Globus pallidus (tissue), 1 donor: ENCODE measurements at places on chromosomes 3 and 15.
A peak's percentile ranks its signal among the peaks of the same experiment; 100 is the strongest.

DNA sequence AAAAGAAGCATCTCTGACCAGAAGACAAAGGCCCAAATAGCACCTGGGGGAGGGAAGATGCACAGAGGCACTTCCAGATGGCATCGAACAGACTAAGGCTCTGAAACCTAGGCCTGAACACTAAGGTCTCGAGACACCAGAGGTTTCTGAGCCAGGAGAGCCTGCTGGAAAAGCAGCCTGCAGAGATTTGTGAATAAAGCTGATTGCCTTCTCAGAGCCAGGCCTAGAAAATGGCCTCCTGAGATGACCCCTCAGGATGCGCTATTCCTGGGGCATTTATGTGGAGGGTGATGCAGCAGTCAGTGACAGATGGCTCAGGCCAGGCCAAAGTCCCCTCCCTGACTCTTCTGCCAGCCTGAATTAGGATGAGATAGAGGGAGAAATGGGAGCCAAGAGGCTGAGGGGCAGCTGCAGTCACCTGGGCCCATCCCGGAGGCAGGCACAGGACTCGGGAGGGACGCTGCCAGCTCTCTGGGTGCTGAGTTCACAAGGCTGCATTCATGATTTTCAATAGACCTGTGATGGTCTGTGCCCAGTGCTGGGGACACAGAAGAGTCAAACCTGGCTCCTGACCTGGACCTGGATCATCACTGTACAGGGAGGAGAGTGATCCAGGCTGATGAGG lies 6.9 kb downstream of the PRSS50 start:
- no peak for DNase-seq

DNA sequence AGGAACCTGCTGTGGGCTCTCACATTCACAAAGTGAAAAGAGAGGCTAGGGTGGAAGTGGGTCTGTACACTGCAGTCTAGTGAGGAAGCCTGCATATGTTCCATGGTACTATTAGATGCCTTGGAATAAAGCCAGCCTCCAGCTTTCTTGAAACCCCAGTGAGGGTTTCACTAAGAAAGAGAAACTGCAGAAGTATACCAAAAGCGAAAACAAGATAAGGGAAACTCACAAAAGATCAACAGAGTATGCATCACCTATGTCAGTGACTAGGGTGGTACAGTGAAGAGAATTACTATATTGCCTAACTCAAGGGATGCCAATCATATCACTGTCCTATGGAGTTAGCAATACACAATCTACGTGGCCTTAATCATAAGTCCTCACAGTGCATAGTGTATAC lies 212.5 kb upstream of the GADL1 start:
- DNase-seq, result no peak

- no peak for DNase-seq
Observed at GRCh38 chr15:38401701-38402100, 52.2 kb upstream of the FAM98B start.

DNA sequence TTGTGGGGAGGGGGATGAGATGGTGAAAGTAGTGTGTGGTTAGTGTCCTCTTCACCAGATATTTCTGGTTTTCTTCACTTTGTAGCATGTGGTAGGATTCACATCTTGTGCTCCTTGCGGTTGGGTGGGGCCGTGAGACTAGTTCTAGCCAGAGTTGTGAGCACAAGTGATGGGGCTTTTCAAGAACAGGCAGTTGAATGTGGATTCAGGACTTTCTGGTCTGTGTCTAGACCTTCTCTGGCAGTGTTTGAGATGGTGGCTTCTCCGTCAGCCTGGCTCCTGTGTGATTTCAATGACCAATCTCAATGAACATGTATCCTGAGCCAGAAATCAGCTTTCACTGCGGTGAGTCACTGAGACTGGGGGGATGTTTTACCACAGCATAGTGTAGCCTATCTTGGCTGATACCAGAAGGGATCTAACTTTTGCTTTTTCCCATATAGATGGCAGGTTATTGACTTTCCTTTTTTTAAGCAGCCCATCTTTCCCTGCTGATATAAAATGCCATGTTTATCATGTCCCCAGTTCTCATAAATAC lies 82.6 kb downstream of the RPLP1 start:
- no peak for DNase-seq

GRCh38 chr3:139586420-139587017 lies 47.0 kb upstream of the RBP1 start:
- DNase-seq, result no peak

DNA sequence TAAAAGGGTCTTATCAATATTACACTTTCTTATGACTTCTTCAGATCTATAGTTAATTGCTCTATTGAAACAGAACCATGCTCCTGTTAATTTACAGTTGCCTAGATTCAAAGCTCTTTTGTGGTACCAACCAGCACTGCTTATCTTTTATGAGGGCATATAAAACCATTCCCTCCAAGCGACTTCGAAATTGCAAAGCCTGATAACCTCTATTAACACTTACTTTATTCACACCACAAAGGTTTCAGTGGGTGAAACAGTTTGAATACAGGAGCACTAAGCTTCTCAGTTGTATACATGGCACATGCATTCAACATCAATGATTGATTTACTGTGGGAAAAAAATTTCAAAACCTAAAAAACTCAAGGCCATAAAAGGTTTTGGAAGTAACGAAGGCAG lies 74.9 kb upstream of the PPIB start:
- DNase-seq, result no peak

DNA sequence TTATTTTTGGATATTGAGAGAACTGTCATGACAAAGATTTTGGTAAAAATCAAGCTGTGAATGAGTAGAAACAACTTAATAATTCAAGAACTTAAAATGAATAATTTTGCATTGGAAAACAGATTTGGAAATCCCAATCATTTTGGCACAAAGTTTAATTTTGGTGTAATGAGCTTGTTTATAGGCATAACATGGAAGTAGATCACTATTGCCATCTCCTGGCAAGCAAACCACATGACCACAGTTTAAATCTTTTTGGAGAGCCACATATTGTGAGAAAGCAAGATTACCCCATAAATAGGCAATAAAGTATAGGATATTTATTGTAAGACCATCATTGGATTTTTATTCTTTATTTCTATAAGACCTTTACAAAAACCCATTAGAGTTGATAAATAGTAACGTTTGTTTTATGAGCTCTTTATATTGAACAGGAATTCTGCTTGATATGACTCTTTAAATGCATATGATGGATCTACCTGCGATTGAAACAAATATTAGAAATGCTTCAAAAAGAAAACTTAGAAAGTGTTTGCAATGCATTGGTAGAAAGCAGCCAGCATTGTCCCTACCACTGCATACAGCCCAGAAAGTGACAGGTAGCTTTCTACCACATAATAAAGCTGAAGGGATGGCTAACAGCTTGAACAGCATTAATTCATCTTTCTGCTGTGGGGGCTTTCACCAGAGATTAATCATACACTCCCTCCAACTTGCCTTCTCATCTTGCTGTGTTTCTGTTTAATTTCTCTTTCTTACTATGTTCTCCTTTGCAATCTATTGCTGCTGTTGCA lies 766.8 kb downstream of the TBL1XR1 start:
- peak; percentile 57 for DNase-seq

- DNase-seq, result no peak
Observed at GRCh38 chr3:71917545-71917944, 132.6 kb upstream of the PROK2 start.

GRCh38 chr3:43370293-43370980 lies 84.1 kb downstream of the SNRK start:
- no peak for DNase-seq

DNA sequence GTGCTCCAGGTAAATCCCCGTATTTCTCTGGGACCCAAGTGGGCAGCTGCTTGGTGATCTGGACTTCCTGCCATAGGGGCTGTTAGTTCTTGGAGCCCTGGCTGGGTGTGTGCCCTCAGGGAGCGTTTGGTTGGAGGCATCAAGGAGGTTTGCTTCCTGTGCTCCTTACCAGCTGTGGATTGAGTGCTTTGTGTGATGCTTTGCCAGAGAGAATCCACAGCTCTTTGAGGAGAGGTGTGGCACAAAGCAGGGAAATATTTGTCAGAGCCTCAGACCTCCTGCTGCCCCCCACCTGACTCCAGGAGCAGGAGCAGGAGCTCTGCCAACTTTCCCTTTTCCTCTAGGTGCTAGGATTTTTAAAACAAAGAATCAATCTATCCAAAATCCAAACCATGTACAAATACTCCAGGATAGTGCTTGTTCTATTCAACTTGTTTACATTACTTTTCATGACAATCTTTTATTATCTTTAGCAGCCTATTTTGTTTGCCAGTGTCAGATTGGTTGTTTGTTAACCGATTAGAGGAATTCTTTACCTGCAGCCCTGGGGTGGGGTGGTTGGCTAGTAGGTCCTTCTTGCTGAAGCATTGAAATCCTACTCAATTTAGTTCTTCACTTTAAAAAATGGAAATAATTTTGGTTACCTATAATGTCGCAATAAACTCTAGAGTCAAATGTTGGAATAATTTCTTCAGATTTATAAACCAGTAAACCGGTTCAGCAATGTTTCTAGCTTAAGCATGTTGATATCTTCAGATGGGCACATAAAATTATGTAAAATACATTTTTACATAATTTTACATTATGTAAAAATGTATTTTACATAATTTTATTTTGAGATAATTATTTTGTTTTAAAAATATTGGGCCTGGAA lies 2.5 kb downstream of the CTDSPL start:
- no peak for DNase-seq

DNA sequence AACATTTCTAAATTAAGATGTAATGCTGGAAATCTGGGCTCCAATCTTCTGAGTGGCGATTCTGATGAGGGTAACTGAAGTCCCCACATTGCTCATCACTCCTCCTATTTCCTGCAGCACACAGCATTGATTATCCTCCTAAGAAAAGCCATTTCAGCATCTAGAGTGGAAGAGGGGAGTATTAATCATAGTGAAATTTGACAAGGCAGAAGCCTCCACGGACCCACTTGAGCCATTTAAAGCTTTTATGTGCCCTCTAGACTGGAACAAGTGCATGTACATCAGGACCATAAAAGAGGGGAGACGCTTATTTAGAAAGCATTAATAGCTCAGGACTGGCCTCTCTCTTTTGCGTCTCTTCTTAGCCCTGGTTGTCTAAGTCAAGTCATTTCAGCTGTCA lies 25.8 kb downstream of the AQP9 start:
- DNase-seq, result no peak

DNA sequence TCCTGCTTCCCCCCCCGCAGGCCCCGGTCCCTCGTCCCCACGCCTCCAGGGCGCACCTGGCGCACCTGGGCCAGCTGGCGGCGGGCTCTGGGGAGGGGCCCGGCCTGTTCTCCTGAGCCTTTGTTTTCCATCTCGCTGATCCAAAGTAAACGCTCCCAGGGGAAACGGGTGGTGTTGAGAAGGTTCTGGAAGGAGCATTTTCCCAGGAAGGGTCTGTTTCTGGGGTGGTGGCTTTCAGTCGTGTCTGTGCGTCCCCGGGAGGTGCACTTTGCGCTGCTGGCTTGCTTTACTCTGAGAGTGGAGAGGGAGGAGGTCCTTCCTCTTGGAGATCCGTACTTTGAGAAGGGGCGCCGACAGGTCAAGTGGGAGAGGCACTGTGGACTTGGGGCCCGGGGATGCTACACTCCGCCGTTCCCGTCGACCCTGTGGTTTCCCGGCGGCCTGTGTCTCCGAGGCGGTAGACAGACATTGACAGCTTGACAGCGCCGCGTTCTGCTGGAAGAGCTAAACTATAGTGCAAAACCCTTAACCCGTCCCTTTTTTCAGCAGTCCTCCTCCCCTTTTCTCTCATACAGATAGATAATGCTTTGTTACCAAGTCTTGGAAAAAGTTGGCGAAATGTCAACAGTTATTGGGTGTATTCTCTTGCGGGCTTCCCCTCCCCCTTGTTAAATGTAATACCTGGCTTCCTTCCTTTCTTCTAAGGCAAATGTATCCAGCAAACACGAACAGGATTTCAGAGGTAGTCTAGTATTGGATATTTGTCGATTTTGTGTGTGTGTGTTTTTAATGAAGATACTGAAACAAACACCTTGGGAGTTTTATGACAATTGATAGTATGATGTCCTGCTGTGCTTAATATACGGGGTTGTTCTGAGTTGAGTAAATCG lies 6.5 kb downstream of the TPM1 start:
- DNase-seq, result peak; percentile 40

DNA sequence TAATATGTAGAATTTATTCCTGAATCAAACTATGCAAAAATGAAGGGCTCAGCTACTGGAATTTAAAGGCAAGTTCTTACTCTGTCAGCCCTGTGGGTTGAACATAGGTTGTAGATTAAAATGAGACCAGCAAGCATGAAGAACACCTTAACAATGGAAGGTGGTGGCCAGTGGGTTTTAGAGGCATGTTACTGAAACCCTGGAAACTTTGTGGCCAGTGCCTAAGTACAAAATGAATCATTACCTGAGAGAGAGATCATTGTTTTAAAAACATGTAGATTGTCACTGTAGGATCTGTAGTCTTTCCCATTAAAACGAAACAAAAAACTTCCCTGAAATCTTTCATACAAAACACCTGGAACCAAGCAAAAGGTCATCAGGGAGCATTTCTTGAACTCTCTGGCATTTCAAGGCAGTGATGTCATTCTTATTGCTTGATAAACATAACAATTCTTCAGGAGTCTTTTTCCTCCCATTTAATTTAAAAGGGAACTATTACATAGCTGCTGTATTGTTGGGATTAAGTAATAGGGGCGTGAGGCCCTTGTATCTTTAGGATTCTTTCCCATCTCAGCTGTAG lies 51.8 kb downstream of the TMEM108 start:
- no peak for DNase-seq

DNA sequence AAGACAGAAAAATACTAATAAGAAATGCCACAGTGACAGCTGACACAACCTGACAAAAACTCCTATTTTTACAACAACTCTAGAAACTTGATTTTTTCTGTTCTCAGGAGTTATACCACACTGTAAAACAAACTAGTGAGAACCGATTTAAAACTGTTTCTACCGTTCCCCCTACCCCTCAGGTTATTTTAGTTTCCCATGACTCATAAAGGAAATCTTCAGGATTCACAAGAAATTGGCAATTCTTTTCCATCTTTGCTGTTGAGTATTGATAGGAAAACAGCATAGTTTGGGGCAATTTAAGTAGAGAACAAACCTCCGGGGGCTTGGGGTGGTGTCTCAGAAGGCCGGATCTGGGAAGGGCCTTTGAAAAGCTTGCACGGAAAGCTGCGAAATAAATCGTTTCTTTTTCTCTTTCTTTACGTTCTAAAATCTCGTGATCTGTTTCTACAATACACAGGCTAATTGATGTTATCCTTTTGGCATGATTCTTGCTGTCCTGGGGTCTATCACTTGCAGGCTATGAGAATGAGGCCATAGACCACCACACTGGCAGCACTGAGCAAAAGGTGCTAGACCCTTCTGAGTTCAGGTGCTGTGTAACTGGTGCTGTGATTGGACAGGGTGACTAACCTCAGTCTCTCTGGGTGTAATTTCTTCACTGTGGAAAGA lies 89.3 kb downstream of the LPP start:
- DNase-seq, result no peak
